ENCODE measurements at places on chromosomes 7 and 10. TPM values are rescaled to one million over a fixed set of nuclear protein-coding genes. Genes with fewer than 3 reads are reported as not detected.

GRCh38 chr10:88507826-88508453 lies 75.2 kb downstream of the RNLS start:
- DNase-seq: no peak

DNA sequence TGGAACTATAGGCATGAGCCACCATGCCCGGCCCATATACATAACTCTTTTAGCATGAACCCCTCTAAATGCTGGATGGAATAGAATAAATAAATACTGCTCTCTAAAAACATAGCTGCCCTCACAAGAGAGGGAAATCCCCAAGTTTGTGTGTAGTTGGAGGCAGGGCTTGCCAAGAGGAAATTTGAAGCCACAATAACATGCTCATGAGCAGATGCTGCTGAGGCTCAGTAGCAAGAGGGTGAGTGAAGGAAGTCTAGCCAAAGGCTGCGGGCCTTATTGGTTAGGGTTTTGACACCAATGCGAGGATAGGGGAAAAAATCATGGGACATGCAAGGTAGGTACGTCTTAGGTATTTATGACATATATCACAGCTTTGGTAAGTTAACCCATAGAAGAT lies 17.3 kb downstream of the TPK1 start:
- peak; percentile 73 for DNase-seq

DNA sequence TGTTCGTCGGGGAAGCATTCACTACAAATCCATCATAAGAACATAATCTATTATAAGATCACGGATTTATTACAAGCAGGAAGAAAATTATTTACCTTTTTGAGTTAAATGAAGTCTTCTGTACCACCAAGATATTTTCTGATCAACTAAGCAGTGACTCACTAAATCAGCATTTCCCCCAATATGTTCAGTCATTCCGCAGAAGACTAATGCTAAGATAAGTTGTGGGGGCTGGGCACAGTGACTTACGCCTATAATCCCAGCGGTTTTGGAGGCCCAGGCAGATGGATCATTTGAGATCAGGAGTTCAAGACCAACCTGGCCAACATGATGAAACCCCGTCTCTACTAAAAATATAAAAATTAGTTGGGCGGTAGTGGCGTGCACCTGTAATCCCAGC lies 144.2 kb upstream of the EGR2 start:
- DNase-seq: no peak

GRCh38 chr10:11265484-11265883 lies 247.8 kb downstream of the CELF2 start:
- DNase-seq: no peak

DNA sequence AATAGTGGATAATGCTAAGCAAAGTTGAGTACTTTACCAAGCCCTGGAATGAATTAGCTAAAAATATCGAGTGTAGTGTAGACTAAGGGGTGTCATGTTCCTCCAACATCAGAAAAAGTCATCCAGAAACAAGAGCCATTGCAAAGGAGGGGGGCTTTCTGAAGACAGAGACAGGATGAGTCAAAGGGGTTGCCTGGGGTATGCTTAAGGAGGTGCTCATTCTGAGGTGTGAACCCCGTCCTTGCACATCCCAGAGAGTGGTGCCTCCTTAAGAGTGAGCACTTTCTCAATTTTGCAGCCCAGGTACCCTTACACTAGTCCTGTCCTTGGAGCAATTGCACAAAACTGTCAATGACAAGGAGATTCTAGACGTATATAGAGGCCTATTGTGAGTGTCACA lies 43.1 kb upstream of the C10orf71 start:
- no peak for DNase-seq

GRCh38 chr7:43395351-43395750 lies 187.6 kb upstream of the STK17A start:
- DNase-seq: no peak

CPA4 gene
- polyA plus RNA-seq: not detected

- no peak for DNase-seq
Measured at GRCh38 chr10:71980181-71981014, 16.2 kb downstream of the CHST3 start.

DNA sequence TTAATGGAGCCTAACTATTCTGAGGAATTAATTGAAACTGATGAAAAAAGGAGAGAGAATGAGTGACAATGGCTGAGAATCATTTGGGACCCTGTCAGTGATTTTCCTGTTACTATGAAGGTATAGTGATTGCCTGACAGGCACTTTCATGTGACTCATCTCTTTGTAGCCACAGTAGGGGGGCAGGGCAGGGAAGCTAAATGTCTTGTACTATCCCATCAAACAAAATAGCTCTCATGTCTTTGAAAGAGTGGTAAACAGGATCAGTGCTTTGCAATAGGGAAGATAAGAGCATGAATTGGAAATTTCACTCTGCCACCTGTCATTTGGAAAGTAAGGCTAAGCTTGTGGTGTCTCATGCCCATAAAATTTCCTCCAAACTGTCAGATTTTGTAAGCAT lies 94.5 kb upstream of the GSDME start:
- no peak for DNase-seq

DNA sequence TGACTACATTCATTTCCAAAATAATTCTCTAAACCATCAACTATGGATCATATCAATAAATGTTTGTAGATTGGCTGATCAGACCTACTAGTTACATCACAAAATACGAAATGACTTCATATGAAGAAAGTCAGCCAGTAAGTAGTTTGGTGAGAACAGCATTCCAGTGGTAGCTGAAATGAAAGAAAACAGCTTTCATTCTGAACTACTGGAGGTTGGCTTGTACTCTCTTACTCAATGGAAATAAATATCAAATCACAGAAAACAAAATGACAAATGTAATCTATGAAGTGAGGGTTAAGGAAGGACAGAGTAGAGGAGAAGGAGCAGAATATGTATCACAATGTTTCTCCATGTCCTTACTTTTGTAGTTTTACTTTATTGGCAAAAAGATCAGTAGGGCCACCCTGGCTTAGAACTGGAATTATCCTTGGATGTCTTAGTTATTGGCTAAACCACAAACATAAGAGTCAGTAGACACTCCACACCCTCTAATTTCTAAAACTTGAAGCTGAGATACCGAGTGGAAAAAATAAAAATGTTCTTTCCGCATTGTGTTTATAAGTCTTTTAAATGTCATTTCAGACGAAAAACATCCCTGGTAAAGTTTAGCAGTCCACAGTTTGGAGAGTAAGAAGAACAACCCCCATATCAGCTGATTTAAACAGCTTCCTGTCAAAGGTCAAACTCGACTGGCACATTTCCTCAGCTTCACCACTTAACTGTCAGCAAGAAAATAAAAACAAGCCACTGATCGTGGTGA lies 74.0 kb upstream of the DGKI start:
- DNase-seq: peak; percentile 72

DNA sequence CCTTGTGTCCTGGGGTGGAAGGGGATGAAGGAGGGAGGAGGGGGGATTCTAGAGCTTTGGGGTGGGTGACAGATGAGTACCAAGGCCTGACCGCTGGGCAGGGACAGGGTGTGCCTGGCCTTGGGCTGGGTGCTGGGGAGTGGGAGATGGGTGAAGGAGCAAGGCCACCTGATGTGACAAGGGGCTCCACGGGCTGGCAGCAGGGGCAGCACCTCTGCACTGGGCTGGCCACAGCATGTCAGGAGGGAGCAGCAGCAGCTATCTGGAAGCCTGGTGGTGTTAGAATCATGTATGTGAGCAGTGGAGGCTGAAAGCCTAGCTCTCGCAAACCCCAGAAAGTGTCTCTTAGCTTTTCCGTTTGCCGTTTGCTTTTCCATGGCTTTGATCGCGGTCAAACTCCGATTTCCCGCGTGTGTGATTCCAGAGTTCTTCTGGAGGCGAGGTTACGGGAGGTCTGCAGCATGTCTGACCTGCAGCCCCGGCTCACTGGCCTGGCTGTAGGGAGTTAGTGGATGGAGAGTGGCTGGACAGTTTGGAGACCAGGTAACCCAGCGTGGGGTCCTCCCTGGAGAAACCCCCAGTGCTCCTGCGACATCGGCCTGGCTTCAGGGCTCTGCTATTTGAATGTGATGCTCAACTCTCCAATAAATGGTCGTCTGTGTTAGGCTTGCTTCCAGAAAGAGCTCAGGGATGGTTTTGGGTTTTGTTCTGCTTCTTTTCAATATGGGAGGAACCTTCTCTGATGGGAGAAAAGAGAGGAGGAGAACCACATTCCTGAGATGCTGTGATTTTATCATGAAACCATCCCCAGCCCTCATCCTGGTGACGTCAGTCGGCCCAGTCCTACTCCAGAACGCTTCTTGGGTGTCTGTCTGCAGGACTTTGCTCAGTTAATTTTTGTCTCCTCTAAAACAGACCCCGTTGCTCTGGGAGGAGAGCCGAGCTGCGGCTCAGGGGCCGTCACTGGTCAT lies 105.5 kb downstream of the CUX1 start:
- DNase-seq: no peak

DNA sequence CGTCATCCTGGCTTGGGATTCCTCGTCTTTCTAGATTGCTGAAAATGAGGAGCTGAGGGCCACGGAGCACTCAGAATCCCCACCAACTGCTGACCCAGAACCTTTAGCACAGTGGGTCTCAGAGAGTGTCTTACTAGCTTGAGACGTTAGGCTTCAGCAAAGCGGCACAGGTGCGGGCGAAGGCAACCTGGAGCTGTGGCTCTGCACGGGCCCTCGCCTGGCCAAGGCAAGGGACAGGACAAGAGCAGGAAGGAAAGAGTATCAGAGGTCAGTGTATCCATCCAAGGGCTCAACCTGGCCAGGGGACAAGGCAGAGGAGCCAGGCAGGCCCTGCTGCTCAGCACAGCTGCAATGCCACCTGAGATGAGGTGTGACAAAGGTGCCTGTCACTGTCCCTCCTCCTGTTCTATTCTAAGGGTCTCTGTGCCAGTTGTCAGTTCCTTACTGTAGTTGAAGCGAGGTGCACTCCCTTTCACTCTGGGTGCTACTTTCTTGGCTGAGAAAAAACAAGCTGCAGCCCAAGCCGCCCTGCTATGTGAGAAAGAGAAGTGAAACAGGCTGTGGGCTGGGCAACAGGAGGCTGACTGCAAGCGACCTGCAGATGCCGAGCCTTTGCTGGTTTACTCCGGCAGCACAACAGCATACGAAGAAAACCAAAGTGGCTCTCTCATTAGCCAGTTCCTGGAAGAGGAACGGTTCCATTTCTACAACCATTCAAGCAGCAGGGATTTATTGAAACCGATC lies 33.3 kb upstream of the KDM7A start:
- DNase-seq: peak; percentile 42

DNA sequence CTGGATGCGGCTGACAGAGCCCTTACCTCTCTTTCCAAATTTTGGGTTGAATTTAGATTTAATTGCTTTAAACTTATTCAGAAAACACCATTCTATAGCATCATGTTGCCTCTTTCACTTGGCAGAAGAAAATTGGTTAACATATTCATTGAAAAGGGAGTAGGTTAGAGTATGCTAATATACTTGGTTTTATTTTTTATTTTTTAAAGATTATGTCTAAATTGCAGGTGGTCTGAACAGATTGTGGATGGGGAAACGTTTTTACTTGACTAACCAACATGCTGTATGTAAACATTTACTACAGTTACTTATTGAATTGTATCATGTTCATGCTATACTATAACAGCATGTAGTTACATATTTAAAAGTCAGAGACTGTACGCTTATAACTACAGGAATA lies 65.6 kb downstream of the DNAH11 start:
- no peak for DNase-seq

CLCN1 gene
- not detected for polyA plus RNA-seq

- DNase-seq: no peak
Measured at GRCh38 chr10:67618116-67618515, 77.9 kb downstream of the CTNNA3 start.

TMEM236 gene
- 0.13 TPM for polyA plus RNA-seq

PKD2L1 gene
- polyA plus RNA-seq: not detected

PGAM2 gene
- not detected for polyA plus RNA-seq

GRCh38 chr10:58307676-58308075 lies 27.1 kb upstream of the UBE2D1 start:
- no peak for DNase-seq

GDF2 gene
- not detected for polyA plus RNA-seq

- no peak for DNase-seq
Measured at GRCh38 chr10:69538461-69538860, 34.8 kb downstream of the NEUROG3 start.

All from CD4-positive, CD25-positive, alpha-beta regulatory T cell (primary cell).